ENCODE measurements at places on chromosomes 7 and 10.

- DNase-seq: no peak
Observed at GRCh38 chr10:100043796-100044195, 34.0 kb upstream of the DNMBP start.

DNA sequence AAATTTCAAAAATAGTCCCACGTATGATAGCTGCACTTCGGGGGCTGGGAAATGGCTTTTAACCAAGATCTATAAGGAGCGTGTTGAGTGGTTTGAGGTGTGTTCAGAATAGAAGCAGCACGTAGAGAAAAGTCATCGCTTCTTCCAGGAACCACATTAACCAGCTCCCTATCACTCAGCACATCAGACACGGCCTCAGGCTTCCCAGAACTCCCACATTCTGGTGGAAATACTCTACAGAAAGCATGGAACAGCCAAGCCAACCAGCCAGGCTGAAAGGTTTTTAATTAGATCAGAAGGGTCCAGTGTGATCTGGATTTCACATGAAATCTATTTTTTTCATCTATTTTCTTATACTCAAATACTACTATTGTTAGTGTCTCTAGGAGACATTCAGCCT lies 231.5 kb upstream of the NRP1 start:
- DNase-seq: no peak

DNA sequence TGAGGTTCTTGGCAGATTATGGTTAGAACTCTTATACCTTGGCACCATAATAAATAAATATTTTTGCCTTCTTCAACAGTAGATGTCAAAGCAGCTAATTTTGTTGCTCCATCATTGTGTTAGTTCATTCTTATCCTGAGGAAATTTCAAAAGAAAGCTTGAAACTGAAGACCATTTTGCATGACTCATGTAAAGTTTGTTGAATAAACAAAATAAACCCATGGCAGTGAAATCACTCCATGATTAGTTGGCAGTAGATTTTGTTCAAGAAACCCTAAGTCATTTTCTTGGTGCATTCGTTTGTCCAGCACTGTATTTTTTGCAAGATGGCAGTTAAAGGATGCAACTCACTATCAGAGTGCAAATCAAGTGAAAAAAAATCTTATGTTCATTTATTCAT lies 91.6 kb downstream of the HECW1 start:
- DNase-seq: no peak

GRCh38 chr7:110988348-110988747 lies 102.6 kb upstream of the LRRN3 start:
- no peak for DNase-seq

DNA sequence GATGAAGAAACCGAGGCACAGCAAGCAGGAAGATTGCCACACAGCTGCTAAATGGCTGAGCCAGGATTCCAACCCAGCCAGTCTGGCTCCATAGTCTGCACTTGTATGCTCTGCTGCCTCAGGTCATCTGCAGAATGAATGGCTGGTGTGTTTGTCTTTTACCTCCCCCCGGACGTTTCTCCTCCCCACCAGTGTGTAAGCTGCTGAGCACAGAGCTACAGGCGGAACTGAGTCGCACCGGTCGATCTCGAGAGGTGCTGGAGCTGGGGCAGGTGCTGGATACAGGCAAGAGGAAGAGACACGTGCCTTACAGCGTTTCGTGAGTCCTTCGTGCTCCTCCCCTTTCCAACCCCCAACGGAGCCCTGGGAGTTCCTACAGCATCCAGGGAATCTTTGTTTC lies 2.6 kb downstream of the CNPY4 start:
- no peak for DNase-seq

- DNase-seq: no peak
Observed at GRCh38 chr7:121862591-121862990, 10.4 kb upstream of the PTPRZ1 start.

DNA sequence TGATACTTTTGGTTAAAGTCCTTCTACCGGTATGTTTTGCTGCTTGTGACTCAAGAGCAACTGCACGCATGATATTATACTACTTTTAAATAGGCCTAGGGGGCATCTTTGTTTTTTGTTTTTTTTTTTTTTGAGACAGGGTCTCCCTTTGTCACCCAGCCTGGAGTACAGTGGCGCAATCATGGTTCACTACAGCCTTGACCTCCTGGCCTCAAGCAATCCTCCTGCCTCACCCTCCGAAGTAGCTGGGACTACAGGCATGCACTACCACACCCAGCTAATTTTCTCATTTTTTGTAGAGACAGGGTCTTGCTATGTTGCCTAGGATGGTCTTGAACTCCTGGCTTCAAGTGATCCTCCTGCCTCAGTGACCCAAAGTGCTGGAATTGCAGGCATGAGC lies 80.2 kb downstream of the ZMYND11 start:
- no peak for DNase-seq

DNA sequence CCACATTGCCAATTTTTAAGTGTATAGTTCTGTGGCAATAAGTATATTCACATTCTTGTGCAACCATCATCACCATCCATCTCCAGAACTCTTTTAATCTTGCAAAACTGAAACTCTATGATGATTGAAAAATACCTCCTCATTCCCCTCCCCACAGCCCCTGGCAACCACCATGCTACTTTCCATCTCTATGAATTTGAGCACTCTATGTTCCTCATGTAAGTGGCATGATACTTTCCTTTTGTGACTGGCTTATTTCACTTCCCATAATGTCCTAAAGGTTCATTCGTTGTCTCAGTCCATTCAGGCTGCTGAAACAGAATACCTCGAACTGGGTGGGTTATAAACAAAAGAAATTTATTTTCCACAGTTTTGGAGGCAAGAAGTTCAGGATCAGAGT lies 23.4 kb upstream of the EGR2 start:
- no peak for DNase-seq

GRCh38 chr10:35126062-35126529 lies 550 bp upstream of the CREM start:
- no peak for DNase-seq

DNA sequence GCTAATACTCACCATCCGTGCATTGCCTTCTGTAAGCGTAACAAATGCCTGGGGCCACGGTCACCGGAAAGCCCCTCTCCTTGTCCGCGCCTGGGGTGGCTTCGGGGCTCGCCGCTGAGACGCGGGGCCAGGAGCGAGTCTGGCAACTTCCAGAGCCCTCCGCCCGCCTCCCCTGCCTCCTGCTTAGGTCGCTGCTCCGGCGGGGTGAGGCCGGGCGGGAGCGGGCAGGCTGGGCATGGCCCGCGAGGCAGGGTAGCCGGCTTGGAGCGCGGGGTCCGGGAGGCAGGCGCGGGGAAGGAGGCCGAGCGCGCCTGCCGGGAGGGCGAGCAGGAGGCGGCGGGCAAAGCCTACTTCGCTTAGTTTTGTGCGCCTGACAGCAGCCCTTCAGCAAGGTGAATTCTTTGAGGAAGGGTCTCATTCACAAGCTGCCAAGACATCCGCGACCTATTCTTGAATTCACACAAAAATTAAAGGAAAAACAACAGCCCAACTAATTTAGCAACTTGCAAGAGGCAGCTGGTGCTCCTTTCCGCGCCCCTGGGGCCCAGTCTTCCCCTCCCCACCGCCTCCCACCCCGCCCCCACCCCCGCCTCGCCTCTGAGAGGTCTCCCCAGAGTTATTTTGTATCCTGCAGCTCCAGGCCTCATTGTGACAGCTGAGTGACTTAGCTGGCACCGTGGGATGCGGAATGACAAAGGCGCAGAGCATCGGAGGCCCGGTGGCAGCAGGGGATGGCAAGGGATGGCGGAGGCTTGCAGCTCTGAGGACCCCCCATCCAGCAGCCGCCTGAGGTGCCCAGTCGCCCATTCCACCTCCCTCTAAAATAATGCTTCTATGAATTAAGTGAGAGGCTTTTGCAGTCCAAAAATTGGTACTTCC lies 12.8 kb upstream of the KAT6B start:
- DNase-seq: no peak

DNA sequence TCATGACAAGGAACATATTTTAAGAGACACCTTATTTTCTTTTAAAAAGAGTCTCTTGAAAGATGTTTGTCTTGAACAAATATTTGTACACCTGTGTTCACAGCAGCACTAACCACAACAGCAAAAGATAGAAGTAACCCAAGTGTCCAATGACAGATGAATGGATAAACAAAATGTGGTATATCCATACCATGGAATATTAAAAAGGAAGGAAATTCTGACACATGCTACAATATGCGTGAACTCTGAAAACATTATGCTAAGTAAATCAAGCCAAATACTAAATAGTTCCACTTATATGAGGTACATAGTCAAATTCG lies 17.8 kb downstream of the SGMS1 start:
- DNase-seq: no peak

- no peak for DNase-seq
Observed at GRCh38 chr7:42913591-42913990, 1.7 kb upstream of the C7orf25 start.

- DNase-seq: no peak
Observed at GRCh38 chr10:79266543-79267312, 80.5 kb upstream of the PPIF start.

- no peak for DNase-seq
Observed at GRCh38 chr7:2634267-2635145, 2.7 kb downstream of the TTYH3 start.

DNA sequence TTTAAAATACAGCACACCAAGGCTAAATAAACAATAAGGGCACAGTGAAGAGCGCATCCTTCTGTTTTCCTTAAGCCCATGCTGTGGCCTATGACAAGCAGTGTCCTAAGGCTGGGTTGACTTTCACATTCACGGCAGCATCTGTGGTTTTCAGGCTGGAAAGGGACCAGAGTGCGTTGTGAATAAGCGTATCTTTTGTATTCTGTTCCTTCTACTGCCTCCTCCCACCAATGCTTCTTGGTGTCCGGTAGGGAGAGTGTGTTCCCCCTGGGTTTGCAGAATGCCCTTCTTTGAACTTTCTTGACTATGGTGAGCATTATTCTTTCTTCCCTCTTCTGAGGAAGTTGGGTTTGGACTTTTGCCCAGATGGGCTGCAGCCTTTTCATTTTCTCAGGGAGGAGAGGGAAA lies 73.6 kb downstream of the ABCA13 start:
- DNase-seq: no peak

GRCh38 chr7:2001601-2002442 lies 230.9 kb downstream of the MAD1L1 start:
- no peak for DNase-seq

DNA sequence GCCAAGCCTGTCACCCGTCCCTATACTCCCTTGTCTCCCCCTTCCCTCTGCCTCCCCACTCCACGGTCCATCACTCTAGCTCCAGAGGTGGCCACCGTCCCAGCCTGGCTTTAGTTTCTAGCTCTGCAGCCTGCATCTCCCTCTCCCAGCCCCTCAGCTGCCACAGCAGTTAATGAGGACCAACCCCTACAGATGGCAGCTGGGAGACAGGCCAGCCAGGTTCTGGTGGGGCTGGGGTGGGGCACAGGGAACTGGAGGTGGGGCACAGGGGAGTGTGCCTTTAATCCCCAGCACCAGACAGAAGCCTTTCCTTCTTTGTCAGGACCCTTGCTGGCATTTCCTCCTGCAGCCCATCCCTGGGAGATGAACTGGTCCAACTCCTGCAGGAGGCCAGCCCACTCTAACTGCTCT lies 21.1 kb downstream of the UNC5B start:
- DNase-seq: no peak

- DNase-seq: no peak
Observed at GRCh38 chr7:75737856-75738603, 711 bp downstream of the HIP1 start.

GRCh38 chr7:90596671-90597562 lies 796 bp downstream of the CDK14 start:
- DNase-seq: no peak

GRCh38 chr7:14305233-14305866 lies 315.9 kb upstream of the ETV1 start:
- no peak for DNase-seq

DNA sequence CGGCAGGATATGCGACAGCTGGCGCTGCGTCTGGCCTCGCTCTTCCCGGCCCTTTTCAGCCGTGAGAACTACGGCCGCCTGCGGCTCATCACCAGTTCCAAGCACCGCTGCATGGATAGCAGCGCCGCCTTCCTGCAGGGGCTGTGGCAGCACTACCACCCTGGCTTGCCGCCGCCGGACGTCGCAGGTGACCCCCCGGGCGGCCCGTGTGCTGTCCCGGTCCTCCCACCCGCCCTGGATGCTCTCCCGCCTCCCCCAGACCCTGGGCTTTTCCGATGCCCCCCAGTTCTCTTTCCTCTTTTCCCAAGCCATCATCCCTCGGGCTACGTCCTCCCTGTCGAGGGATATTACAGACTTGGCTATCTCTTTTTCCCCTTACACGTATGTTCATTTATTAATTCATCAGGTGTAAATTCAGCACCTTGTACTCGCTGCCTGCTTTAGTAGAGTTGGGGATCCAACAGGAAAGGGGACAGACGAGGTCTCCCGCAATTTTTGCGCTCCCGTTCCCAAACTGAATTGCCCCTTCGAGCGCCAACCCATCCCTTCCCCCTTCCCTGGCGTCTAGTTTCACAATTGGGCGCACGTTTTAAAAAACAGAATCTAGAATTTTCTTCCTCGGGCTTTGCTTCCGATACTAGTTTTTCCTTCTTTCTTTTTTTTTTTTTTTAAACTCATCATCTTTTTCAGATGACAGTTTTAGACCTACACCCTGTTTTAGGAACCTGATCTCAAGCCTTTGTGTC lies 846 bp downstream of the MINPP1 start:
- DNase-seq: no peak

- DNase-seq: no peak
Observed at GRCh38 chr7:103803631-103804030, 185.8 kb downstream of the RELN start.

DNA sequence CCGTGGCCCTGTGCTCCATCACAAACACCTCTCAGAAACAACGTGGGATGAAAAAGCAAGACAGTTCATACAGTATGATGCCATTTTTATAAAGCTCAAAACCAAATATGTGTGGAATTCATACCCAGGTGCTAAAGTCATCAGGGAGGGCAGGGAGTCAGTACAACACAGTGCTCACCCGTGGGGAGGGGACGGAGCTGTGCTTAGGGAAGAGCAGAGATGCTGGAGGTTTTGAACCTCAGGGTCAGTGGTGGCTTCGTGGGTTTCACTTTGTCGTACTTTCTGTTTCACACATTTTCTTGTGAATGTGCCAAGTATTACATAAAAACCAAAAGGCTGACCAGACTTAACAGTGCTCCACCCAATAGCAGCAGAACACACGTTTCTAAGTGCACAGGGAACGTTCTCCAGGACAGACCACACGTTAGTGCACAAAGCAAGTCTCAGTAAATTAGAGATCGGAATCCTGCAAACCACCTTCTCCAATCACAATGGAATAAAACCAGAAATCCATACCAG lies 21.2 kb downstream of the ZMIZ2 start:
- DNase-seq: no peak

DNA sequence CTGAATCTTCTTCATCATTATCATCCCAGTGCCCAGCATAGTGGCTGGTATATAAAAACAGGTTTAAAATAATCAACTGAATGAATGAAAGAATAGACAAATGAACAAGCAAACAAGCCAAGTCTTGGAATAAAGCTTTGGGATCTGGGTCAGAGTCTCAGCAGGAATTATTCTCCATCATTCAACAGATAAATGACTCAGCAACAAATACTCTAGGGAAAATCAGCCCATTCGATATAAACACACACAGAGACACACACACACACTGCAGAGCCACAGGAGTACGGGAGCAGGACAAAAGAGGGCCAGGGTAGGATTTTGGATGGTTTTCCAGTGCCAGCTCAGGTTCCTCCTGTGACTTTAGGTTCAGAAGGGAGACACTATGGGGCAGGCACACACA lies 29.2 kb upstream of the DLX6 start:
- DNase-seq: no peak

- DNase-seq: no peak
Observed at GRCh38 chr7:129067943-129068548, 13.1 kb upstream of the TNPO3 start.

- no peak for DNase-seq
Observed at GRCh38 chr7:100825215-100825671, 2.1 kb downstream of the EPHB4 start.

- DNase-seq: no peak
Observed at GRCh38 chr7:17697128-17697881, 243.0 kb downstream of the SNX13 start.

Measured in activated CD4-positive, CD25-positive, alpha-beta regulatory T cell (primary cell).